ENCODE measurements at places on chromosomes 16 and 17.

- peak; percentile 35 for DNase-seq
Observed at GRCh38 chr17:4678448-4679026, 25.4 kb downstream of the PELP1 start.

GRCh38 chr16:74019612-74020011, 277.0 kb upstream of the PSMD7 start:
- no peak for DNase-seq

DNA sequence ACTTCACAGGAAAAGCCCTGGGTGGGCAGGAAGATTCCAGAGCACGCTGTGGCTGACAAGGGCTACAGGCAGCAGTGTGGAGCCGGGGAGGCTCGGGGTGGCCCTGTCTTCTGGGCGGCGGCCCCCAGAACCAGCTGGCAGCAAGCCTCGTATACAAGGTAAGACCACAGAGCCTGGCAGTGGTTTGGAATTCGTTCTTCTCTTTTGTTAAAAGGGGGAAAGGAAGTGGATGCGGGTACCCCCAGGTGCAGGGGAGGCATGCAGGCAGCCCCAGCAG, 6.0 kb downstream of the UBALD1 start:
- DNase-seq: no peak

DNA sequence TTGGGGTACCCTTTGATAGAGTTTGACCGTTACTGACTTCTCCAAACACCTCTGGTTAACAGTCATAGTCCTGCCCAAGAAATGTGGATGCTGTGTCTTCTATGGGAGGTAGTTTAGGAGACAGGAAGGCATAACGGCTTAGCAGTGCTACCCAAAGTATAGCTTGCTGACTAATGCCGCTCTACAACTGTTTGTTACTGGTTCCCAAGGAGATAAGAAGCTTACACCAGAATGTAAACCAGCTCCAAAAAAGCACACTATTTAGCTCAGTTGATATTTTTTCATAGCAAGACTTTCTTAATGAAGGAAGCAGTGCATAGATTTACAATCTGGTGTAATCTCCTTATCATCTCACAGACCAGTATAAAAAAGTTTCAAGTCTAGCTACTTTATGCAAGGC, 95.7 kb downstream of the HS3ST3B1 start:
- no peak for DNase-seq

GRCh38 chr17:38733982-38734973, 4.1 kb downstream of the CISD3 start:
- no peak for DNase-seq

DNA sequence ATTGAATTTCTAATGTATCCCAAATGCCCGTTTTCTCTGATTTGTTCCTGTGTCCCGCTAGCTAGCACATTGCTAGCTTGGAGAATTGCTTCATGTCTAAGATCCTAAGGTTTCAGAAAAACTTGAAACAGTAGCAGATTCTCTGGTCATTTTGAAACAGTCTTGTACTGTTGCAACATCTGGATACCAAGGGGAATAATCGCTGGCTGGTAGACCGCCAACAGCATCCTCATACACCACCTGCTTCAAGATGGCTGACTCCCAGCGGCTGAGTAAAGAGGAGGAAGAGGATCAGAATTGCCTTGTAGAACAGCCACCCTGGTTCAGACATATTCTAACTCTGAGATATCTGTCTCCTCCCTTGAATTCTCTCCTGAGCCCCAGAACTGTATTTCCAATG, 226.7 kb upstream of the ELAC2 start:
- no peak for DNase-seq

DNA sequence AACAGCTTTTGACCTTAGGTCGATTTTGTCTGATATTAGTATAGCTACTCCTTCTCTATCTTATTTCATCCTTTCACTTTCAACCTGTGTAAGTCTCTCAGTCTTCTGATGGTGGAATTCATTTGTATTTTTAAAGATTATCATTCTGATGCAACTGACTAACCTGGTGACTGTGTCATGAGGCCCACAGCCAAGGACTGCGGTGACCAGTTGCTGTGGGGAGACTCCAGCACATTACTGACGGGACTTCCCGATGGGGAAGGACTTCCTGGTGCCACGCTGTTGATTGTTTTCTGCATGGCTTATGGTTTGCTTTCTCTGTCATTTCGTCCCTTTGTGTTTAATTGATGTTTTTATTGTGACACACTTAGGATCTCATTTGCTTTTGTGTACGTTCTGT, 34.2 kb downstream of the RMI2 start:
- DNase-seq: no peak

GRCh38 chr16:86520317-86521210, 10.2 kb downstream of the FOXF1 start:
- no peak for DNase-seq

- no peak for DNase-seq
Observed at GRCh38 chr17:65055280-65055707, 1.2 kb downstream of the GNA13 start.

DNA sequence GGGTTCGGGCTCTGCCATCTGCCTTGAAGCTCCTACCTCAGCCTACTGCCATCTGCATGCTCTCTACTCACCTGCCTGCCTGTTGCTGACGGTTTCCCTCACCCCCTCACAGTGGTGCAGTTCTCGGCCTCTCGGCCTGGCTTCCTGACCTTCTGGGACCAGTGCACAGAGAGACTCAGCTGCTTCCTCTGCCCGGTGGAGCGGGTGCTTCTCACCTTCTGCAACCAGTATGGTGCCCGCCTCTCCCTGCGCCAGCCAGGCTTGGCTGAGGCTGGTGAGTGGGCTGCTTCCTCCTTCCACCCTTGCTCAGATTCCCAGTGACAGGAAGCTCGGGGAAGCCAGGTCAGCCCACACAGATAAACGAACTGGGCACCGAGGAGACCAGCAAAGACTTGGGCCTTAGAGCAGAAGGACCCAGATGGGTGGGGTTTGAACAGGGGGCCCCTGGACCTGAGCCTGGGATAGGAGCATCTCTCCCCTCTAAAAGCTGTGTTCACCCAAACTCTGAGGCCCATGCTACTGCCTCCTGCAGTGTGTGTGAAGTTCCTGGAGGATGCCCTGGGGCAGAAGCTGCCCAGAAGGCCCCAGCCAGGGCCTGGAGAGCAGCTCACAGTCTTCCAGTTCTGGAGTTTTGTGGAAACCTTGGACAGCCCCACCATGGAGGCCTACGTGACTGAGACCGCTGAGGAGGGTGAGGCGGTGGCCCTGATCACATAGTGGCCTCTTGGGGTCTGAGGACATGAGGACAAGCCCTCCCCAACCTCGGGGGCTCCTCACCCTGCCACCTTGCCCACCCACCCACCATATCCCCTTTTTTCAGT, 16.4 kb downstream of the RIPOR1 start:
- DNase-seq: no peak

- DNase-seq: no peak
Observed at GRCh38 chr17:41392278-41392677, 5.1 kb downstream of the KRT31 start.

DNA sequence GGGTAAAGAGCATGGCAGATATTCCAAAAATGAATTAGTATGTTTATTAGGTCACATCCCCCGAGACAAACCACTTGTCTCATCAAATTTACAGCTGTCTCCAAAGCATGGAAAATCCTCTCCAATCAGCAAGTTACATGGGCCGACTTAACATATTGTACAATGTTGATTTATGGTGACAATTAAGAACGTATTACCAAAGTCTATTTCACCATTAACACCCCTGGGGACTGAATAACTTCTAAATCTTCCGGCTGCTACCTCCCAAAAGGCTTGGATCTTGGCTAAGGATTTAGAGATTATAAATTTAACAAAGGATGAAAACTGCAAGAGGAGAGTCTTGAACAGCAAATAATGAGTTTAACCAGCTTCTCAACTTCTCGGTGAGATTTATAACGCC, 311.9 kb downstream of the NPIPA8 start:
- no peak for DNase-seq

DNA sequence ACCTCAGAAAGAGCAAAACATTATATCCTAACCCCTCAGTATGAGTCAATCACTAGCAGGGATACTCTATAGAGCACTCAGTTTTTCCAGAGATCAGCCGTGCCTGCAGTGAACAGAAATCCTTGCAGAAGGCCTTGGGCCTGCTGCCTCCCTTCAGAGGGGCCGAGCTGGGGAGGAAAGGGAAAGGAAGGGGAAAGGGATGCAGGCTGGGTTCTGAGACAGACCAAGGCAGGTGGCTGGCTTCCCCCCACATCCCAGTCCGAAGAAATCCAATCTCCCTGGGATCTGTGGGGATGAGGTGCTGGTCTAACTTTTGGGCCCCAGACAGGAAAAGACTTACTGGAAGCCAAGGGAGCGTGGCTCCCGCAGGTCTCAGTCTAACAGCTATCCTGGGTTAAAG, 25.3 kb downstream of the SRL start:
- no peak for DNase-seq

DNA sequence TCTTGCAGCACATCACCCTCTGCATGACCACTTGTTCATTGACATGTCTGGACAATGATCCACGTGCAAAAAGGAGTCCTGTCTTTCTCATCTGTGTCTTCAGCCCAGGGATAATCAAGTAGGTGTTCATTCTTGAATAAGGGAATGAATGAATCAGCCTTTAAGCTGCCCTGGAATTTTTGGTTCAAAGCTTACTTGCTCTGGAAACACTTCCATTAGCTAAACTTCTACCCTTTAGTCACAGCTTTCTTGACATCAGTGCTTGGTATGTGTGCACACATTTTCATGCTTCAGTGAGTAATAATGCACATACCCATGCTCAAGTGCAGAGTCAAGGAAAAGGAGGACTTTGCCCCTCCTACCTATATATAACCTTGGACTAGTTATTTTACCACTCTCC, 103.0 kb upstream of the CDH13 start:
- no peak for DNase-seq

GRCh38 chr17:7834542-7834956, 532 bp downstream of the KDM6B start:
- no peak for DNase-seq

GRCh38 chr16:10522966-10523365, 57.4 kb downstream of the EMP2 start:
- DNase-seq: no peak

DNA sequence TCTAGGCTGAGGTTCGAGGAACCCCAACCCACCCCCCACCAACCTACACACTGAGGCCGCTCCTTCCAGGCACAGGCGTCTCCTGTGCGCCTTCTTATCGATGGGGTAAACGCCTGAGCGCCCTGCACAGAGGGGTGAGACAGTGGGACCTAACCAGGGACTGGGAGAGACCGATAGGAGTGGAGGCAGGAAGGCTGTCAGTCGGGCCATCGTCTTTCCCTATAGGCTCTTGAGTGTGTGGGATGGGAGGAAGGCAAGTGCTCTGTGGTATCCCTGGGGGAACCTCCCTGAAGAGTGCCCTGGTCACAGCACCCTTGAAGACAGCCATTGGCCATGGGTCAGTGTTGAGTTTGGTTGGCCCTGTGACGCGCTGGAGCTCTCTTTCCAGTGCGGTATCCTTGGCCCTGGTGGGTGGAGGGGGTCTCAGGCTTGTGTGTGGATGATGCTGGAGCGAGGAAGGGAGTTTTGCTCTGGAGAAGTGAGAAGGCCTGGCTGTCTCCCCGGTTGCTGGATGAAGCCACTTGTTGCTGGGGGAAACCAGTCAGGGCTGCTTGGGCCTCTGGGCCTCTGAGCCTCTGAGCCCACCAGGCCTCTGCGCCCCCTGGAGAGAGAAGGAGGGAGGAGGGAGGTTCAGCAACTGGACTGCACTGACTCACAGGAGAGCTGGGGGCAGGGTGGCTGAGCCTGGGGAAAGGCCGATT, 1.7 kb downstream of the GPRC5C start:
- no peak for DNase-seq

- DNase-seq: peak; percentile 42
Observed at GRCh38 chr17:7437950-7438614, 1.2 kb upstream of the FGF11 start.

All from stimulated activated CD4-positive, alpha-beta T cell treated with anti-CD3 and anti-CD28 coated beads, Interleukin-2, amount 100 ng/mL, for 48 hours (primary cell).